ENCODE measurements at places on chromosomes 6 and 20.

DNA sequence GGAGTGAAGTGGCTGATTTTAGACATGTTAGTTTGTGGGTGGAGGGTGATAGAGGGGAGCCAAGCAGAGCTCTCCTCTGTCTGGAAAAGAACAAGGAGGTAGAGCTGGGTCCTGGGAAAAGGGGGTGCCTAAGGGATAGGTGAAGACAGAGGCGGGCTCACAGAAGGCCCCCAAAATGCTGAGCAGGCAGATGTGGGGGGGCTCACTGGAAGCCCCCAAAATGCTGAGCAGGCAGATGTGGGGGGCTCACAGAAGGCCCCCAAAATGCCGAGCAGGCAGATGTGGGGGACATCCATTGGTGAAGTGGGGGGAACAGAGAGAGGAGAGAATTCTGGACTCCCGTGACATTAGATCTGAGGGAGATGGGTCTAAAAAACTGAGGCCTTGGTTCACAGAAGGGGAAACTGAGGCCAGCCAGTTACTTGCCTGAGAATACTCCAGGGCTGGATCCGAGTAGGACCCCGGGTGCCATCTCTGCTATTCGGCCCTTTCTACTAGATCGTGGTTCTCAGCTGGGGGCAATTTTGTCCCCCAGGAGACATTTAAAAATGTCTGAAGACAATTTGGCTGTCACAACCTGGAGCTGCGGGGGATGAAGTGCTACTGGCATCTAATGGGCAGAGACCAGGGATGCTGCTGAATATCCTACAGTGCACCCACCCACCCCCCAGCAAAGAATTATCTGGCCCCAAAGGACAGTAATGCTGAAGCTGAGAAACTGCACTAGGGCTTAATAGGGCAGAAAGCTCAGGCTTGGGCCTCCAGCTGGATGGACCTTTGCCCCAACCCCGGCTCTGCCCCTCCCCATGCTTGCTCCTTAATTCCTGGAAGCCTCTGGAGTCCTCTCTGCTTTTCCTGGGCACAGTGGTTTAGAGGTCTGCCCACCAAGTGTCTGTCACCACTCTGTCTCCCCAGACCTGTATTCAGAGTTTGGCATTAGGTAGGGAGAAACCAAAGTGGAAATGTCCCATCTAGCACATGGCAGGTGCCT lies 2.1 kb downstream of the LPIN3 start:
- DNase-seq: no peak

GRCh38 chr6:170006071-170006899 lies 254.9 kb downstream of the ERMARD start:
- no peak for DNase-seq

- no peak for DNase-seq
Observed at GRCh38 chr6:35363293-35363750, 21.0 kb downstream of the PPARD start.

DNA sequence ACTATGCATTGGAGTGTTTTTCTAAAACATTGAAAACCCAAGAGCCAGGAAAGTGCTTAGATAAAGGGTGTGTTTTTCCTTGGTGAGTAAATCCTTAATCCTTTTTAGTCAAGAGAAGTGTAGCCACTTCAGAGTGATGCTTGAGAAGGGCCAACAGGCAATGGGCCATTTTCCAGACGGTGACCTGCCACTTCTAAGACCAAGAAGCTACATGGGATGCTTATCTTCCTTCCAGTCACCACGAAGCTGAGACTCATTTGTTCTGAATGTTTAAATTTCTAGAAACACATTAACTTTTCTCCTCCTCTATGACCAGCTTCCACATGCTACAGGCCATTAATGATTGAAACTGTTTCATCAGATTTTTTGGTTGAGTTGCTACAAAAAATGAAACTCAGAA lies 34.4 kb upstream of the NHSL1 start:
- no peak for DNase-seq

DNA sequence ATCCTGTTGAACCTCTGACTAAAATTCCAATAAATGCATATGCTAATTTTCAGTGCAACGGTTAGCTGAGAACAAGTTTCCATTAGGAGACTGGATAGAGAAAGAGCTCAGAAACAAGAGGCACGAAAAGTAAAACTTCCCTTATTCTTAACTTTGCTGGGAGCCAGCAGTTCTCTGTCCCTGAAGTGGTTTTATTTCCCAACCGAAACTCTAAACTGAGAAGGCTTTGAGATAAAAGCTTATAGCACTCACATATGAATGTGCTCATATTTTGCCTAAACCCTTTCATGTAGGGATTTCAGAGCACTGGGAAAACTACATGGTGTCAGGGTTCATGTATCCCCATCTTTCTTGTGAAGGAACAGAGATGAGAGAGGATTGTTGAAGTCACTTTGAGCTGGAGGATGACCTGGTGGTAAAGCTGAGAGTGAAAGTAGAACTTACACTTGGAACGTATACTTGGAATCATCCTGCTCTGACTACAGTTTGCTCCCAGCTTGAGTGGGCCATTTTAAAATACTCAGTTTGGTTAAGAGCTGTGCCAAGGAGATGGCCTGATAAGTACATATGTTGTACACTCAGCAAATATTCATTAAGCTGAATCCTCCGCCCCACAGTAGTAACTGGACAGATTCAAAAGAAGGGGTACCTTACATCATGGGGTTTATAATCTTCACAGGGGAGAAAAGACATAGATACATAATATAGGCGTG lies 324.2 kb upstream of the CNR1 start:
- no peak for DNase-seq

GRCh38 chr20:45971425-45971674 lies 653 bp downstream of the ZNF335 start:
- DNase-seq: no peak

DNA sequence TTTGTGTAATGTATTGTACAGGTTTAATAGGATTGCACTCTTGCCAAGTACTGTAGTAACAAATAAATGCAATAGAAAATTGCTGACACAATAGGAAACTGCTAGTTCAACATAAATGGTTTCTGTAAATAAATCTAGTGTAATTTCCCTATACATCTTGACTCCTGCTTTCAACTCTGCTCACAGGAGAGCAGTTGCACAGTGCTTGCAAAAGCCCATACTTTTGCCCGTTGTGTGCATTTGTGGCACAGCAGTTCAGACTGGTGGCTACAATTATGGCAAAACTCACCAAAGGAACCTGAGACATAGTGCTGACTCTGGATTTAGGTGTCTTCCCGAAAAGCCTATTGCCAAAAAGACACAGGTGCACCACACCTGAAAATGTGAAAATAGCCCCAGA lies 953.3 kb upstream of the SLC35B3 start:
- no peak for DNase-seq

DNA sequence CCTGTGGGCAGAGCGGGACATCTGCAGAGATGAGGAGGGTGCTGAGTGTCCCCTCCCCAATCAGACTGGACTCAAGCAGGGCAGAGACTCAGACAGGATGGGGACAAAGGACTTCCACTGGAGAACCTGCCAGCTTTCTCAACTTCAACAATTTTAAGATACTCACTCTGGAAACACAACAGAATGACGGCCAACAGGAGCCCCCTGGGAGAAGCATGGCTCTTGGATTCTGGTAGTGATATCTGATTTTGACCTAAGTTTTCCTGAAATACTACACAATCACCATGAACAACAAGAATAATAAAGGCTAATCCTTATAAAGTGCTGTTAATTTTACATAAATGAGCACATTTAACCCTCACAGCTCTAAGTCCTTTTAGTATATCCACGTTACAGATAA lies 83.5 kb upstream of the PLEKHG1 start:
- no peak for DNase-seq

DNA sequence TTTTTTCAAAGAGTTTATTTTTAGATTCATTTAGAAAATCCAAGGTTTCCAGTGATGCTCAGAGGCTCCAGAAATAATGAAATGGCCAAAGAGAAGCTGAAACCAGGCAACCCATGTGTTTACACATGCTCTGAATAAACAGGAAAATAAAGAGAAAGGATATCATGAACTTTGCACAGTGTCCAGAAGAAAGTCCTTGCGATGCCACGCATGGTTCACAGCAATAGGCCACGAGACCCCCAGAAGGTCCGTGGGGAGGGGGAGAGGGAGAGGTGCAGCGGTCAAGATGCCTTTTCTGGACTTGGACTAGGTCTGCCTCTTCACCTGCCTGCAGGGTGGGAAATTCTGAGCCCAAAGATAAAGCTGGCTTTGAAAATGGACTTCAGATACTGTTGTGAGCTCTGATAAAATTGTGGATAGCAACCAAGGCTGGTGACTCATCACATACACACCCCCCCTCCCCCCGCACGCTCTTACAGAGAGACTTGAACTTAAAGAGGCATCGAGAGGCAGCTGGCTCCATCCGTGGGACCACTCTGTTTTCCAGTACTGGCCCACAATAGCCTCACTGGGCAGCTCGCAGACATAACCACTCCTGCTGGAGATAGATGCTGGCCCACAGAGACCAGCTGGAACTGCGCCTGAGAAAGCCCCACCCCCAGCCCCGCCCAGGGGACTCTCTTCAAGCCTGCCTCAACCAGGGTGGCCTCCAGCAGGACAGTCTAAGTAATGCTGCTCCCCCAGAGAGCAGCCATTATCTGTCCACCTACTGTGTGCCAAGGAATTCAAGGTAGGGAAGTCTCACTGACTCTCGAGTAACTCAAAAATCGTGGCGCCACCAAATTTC lies 21.2 kb upstream of the NFATC2 start:
- DNase-seq: no peak

DNA sequence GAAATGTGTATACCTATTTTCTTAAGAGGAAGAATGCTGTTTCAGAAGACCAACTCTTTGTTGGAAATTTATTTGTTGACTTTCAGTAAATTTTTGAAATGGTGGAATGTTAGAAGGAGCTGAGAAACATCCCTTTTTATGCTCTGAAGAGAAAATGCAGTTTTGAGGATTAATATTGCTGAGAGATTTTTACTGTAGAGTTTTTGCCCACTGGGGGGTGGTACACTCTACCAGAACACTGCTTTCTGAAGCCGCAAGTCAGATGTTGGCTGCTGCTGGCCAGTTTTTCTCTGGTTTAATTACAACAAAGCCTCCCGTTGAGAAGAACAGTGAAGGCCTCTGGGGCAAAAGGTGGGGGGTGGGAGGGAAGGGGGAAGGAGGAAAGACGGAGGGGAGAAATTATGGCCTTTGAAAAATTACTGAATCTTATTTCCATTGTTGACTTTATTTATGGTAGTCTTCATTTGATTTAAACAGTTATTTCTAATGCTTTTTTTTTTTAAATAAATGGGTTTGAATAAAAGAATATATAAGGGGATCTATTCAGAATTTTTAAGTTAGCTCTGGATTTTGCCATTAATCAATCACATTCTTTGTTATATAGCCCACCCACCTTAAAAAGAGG lies 3.0 kb downstream of the FLRT3 start:
- no peak for DNase-seq

DNA sequence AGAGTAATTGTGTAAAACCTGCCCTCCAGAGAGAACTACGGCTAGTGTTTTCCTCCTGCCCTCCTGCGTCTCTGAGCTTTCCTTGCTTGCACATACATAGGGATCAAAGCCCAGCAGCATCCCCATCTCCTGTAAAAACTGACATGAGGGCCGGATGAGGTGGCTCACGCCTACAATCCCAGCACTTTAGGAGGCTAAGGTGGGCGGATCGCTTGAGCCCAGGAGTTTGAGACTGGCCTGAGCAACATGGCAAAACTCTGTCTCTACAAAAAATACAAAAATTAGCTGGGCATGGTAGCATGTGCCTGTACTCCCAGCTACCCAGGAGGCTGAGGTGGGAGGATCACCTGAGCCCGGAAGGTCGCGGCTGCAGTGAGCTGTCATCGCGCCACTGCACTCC lies 40.3 kb upstream of the SMIM29 start:
- DNase-seq: no peak

DNA sequence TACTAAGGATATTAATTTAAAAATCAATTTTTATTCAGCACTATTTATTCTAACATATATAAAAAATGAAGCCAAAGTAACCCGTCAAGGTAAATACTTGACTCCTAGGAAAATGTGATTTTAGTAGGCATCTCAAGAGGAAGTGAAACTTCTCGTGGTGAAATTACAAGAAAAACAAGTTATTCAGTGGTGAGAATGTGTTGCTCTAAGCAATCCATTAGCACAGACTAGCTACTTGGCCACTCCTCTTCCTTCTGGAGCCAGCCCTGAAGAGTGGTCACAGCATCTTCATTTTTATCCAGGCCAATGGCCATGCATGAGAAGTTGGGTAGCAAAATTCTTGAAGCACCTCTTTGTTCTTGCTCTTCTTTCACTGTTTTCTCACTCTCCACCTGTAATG lies 40.4 kb upstream of the GFRAL start:
- DNase-seq: no peak

GRCh38 chr6:152232501-152233151 lies 404.5 kb downstream of the SYNE1 start:
- peak; percentile 4 for DNase-seq
